Activated T-helper 1 cell treated with anti-CD3 and anti-CD28 coated beads, Interleukin-2, amount 50 U/mL, for 16 hours (primary cell): ENCODE measurements at places on chromosomes 2 and 18.

DNA sequence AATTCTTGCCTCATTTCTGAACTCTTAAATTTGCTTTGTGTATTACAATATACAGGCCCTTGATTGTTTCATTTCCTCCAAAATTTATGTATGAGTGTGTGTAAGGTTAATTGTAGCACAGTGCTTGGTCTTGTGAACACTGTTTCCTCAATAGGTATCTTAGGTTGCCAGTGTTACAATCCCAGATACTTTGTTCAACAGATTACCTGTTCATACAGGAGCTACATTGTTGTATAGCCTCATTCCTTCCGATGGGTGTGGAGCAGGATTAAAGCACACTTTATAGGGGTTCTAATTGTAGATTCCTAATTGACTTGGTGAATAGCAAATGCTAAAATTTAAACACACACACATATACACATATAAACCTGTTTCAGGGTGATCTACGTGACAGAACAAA is 10.7 kb downstream of the RBBP8 start:
- DNase-seq, result no peak

DNA sequence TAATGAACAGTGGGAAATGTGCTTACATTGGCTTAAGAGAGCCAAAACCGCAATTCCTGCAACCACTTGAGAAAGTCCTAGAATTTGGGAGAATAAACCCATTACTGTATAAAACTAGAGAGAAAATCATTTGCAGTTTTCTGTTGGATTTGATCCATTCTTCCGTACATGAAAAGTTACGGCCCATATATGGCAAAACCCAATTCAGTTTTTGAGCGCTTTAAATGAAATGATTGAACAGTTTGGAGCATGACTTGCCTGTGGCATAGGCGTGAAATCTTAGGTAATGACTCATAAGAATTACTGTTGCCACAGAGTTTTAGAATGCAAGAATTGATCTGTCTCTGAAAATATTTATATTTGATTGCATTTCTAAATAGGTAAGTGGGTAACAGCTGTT is 52.0 kb downstream of the PHLPP1 start:
- no peak for DNase-seq

GRCh38 chr2:105888625-105889024 is 143.9 kb downstream of the NCK2 start:
- DNase-seq, result no peak

DNA sequence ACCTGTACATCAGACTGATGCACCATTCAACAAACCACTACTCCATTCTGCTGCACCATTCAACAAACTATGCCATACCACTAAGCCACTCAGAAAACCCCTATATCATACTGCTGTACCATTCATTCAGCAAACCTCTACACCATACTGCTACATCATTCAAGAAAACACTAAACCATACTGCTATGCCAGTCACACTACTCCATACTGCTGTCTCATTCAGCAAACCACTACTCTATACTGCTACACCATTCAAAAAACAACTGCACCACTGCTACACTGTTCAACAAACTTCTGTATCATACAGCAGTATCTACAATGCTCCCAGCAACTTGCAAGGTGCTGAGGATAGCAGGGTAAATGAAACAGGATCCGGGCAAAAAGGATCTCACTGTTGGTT is 12.9 kb upstream of the SLC1A4 start:
- no peak for DNase-seq

GRCh38 chr18:13028869-13029268 is 37.7 kb downstream of the CEP192 start:
- DNase-seq, result no peak

DNA sequence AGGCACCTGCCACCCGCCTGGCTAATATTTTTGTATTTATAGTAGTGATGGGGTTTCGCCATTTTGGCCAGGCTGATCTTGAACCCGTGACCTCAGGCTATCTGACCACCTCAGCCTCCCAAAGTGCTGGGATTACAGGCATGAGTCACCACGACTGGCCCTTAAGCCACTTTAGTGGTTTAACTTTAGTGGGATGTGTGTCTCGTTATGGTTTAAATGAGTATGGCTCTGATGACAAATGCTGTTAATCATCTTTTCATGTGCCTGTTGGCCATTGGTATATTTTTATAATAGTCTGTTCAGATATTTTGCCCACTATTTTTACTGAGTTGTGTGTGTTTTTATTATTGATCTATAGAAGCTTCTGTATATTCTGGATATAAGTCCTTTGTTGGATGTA is 205.9 kb downstream of the MYO1B start:
- DNase-seq, result no peak

- DNase-seq, result no peak
Observed at GRCh38 chr18:46199515-46200147, 95.4 kb downstream of the HAUS1 start.

DNA sequence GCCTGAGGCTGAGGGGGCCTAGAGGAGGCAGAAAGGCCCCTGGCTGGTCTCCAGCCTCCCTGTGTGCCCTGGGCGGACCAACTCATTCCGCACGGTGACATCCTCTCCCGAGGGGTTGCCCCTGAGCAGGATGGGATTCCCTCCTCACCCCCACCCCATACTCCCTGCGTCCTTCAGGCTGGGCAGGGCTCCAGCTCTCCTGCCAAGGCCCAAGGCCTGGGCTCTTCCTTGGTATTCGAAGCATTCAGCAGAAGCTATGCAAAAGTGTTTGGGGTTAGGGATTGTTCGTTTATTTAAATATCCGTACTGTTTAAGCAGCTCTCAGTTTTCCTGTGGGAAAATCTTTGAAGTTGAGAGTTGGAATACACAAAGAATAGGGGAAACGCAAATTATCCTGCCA is 113.1 kb upstream of the RAB12 start:
- no peak for DNase-seq

DNA sequence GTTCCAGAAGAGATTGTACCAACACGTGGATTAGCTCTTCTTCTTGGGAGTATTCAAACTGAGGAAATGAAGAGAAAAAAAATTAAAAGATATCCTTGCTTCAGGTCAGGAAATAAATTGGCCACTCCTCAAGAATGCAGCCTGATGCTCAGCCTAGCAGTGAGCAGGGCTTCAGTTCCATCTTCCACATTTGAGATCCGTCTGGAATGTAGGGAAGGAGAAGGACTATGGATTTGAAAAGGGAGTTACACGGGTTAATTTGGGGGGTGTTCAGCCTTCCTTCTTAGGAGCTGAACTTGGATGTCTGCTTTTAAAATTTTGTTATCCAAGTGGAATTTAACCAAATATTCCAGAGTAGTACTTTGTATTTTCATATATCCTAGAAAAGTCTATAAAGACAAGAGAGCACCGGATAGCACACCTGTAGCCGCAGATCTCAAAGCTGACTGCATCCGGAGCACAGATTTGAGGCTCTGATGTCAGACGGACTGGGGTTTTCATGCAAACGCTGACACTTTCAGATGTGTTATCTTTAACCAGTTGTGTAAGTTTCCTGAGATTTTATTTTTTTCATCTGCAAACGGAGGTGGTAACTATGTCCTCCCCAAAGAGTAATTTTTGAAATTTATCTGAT is 99.3 kb downstream of the COPS8 start:
- no peak for DNase-seq

DNA sequence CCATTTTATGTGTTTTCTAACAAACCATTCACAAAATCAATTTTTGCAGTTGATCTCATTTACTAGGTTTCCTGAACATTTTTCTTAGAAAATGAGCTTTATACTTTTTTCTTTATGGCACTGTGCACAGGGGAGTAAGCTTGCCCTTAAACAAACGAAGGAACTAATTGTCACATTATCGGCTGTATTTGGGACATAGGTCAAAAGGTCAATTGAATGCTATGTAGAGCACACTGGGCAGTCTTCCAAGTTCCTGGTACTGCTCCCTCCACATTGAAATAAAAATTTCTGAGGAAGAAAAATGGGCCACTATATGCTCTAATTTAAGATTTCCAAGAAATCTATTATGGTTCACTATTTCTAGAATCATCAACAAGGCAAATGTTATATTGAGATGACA is 93.6 kb upstream of the TMEFF2 start:
- DNase-seq, result no peak

- DNase-seq, result no peak
Observed at GRCh38 chr2:64605991-64606478, 47.7 kb downstream of the SERTAD2 start.

- no peak for DNase-seq
Observed at GRCh38 chr18:10247021-10247741, 207.3 kb upstream of the APCDD1 start.

DNA sequence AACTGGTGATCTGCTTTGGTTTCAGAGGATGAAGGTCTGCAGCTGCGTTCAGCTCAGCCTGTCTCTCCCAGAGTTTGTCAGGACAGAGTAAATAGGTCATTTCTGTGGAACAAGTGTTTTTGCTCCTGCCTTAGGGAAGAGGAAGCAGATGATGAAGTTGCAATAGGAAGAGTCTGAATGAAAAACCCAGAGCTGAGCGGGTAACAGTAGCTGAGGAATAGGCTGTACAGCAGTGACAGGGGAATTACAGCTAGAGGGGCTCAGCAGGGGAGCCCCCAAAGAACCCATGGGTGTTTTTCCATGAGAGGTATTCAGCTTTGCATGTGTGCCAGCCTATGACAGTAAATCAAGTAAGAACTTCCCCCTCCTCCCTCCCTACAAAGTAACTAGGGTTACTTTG is 10.3 kb upstream of the CYBRD1 start:
- no peak for DNase-seq

DNA sequence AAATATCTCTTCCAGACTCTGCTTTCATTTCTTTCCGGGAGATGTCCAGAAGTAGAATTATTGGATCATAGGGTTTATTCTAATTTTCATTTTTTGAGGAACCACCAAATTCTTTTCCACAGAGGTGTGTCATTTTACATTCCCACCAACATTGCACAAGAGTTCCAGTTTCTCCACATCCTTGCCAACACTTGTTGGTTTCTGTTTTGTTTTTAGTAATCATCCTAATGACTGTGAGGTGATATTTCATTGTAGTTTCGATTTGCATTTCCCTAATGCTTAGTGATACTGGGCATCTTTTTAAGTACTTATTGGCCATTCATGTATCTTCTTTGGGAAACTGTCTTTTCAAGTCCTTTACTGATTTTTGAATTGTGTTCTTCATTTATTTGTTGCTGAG is 513.1 kb downstream of the PARD3B start:
- no peak for DNase-seq

- DNase-seq, result no peak
Observed at GRCh38 chr18:7604361-7604760, 37.2 kb downstream of the PTPRM start.

GRCh38 chr2:8835279-8835678 is 2.1 kb downstream of the KIDINS220 start:
- DNase-seq, result no peak

- no peak for DNase-seq
Observed at GRCh38 chr2:231568785-231569435, 23.8 kb upstream of the TEX44 start.

GRCh38 chr18:5159080-5159479 is 38.0 kb downstream of the AKAIN1 start:
- no peak for DNase-seq
